CD14-positive monocyte (primary cell): ENCODE measurements at places on chromosomes 4 and X.

GRCh38 chr4:138609943-138610350, 367.8 kb upstream of the SLC7A11 start:
- DNase-seq = no peak

DNA sequence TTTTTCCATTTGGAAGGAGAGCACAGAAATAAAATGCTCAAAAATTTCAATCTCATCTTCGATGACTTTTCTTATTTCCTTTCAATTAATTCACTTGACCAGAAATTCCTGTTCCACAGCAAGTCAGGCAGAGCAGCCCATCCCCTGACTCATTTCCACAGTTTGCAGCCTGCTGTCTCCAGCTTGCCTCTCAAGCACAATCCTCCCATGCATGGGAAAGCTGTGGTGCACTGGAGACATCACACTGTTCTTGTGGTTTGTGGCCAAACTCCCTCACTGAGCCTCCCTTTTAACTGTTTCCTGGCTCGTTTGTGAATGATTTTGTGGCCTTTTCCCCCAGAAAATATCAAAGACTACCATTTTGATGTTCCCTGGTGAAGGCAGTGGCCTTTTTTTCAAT, 114.0 kb upstream of the ENPEP start:
- DNase-seq = no peak

DNA sequence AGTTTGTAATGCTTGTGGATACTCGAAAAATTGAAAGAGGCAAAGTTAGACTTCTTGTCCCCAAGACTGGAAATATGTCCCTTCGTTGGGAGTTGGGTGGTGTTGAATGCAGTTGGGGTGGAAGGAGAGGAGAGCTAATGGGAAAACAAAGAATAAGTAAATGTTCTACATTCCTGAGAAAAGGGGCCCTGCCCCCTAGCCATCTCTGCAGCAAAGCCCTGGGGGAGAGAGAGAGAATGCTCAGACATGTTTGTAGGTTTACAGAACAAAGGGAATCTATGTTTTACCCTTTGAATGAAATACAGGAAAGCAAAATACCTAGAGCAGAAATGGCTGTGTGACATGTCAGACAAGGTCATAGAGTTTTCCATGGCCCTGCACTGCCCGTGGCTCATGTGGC, 88.1 kb downstream of the RASL11B start:
- DNase-seq = no peak

- DNase-seq = no peak
Measured at GRCh38 chrX:105458846-105459245, 238.4 kb upstream of the TEX13A start.

- no peak for DNase-seq
Measured at GRCh38 chrX:153438532-153438931, 7.3 kb downstream of the TREX2 start.

DNA sequence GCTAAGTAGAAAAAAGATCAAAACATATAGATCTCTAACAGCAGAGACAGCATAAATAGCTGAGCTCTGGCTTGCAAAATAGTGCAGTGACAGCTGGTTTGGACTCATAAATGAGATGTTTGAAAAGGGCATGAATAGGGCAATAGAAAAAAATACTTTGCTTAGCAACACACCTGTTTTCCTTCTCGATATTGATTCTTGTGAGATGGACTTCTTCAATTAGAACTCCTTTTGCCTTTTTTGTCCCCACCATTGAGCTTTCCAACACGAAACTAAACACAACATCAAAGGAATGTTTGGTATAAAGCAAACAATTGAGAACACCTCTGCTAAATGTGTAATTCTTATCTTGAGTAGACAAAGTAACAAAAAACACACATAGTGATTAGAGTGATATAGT, 726.3 kb downstream of the RAPGEF2 start:
- no peak for DNase-seq

DNA sequence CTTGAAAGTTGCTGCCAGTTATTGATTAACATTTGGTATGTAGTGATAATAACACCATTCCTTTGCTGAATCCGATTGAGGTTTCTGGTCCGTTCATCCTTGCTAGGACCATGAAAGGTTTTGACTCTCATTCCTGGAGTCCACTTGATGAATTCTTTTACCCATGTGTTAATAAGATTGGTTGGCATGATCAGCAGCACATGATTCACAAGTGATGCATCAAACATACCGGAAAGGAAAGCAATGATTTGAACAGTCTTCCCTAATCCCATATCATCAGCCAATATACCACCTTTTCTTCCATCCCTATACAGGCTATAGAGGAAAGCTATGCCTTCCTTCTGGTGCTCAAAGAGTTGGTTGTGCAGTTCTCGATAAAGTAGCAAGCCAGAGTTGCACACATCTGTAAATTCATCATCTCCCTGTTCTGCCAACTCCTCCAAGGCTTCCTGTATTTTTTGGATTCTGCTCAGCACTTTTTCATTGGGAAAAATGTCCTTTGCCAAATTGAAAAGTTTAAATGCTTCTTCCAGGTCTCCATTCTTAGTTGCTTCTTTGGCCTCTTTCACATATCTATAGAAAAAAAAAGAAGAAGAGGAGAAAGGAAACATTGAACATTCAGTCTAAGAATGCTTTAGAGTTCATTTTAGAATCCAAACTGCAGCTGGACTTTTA, 26.7 kb downstream of the PIN4 start:
- no peak for DNase-seq

- no peak for DNase-seq
Measured at GRCh38 chr4:69057620-69058409, 38.5 kb upstream of the UGT2B7 start.

DNA sequence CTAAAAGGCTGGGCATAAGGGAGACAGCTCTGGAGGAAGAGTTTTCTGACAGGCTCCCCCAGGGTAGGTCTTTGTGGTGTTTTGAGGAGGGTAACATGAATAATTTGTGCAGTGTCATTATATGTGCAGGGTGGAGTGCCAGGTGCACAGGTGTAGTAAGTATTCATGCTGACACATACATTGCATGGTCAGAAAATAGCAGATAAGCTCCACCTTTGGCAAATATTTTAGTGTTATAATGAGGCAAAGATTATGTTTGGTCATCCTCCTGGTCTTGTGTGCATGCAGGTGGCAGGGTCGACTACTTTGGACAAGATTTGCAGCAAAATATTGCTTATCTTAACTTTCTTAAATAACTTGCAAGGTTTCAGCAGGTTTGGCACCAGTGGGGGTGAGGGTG, 910.4 kb upstream of the PCDH10 start:
- no peak for DNase-seq

DNA sequence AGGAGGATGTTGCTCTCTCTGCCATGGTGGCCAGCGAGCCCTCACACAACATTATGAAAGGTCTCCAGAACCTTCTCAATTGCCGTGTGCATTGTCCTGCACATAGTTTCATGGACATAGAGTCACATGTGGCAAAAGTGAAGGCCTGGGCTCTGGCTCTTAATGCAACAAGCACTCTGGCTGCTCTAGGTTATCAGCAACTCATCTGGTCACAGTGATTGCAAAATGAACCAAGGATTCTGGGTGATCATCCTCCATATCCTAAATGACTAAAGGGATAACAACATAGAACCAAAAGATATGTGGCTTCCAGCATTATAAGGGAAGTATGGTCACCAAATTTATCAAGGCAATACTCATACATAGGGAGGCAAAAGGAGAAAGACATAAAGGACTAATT, 175.2 kb downstream of the MGST2 start:
- no peak for DNase-seq

DNA sequence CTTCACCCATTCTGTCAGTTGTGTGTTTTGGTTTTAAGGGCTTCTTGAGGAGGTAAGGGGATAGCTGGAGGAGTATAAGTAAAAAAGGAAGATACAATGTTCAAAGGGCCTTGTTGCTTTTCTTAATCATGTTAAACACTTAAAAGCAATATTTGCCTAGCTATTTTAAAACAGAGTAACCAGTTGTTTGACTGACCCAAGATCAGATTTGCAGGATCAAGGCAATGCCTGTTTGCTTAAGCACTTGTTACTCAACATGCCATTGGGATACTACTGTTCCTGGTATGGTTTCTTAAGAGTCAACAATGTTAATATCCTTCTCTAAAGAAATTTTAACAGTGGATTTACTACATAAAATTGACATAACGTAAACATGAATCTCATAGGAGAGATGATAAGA, 2.6 kb downstream of the DCLK2 start:
- DNase-seq = no peak

GRCh38 chr4:18571301-18571761, 549.8 kb upstream of the LCORL start:
- no peak for DNase-seq

GRCh38 chr4:54660591-54660990, 2.8 kb downstream of the KIT start:
- no peak for DNase-seq

GRCh38 chr4:15149839-15150592, 147.7 kb downstream of the CPEB2 start:
- DNase-seq = peak; percentile 40

DNA sequence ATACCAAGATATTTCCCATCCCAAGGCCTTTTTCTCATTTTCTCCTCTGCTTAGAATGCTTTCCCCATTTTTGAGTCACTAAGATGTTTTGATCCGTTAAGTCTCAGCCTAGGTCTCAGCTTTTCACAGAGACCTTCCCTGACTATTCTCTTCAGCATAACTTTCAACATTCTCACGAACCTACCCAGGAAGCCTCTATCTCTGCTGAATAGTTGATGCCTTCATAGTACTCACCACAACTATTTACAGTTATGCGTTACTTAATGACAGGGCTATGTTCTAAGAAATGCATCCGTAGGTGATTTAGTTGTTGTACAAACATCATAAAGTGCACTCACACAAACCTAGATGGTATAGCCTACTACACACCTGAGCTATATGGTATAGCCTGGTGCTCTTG, 64.5 kb downstream of the ARL9 start:
- DNase-seq = no peak

DNA sequence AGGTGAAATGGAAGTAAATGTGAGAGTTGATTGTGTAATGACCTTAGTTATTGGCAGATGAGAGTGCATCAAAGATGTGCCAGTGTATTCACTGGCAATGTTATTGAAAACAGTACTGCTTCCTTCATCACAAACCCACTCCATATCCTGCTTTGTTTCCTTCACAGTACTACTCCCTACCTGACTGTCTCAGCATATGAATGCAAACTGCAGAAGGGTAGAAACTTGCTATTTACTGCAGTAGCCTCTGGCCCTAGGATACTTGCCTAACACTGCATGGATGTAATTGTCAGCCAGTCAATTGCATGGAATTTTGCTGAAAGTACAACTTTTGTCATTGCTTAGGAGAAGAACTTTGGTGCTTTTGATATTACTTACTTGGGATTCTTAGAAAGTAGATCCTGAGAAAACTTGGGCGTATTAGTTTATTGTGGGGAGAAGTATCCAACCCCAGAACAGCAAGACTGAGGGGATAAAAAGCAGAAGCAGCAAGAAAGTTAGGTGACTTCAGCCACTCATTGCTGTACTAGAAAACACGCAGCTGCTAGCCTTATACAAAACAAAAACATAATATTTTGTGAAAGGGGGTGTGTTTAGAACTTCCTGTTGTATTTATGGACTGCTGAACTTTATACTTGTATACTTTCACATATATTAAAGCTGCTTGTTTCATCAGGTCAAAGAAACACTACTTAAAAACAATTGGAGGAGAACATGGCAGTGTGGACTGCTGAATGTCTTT, 219.0 kb downstream of the CCNG2 start:
- no peak for DNase-seq

- no peak for DNase-seq
Measured at GRCh38 chrX:125786316-125786715, 379.8 kb downstream of the DCAF12L2 start.

- peak; percentile 26 for DNase-seq
Measured at GRCh38 chrX:15497865-15498264, 2.7 kb upstream of the BMX start.

- DNase-seq = peak; percentile 49
Measured at GRCh38 chr4:52051615-52052474, 741 bp downstream of the SPATA18 start.

DNA sequence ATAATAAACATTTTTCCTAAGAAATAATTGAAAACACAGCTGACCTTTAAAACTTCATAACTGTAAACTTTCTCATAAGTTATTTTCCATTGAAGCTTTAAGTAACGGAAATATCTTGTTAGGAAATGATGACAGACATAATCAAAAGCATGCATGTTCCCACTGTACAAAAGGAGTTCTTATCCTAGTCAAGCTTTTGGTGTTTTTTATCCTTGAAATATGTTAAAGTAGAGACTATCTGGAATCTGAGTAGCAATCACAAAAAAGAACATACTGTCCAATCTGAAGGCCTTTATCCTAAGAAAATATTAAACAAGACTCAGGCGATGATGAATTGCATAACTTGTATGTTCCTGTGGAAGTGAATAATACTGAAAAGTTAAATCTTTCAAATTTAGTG, 14.4 kb downstream of the GEMIN8 start:
- no peak for DNase-seq
